Uterus (tissue), 4 donors: ENCODE measurements at places on chromosomes 13 and 19. TPM values are rescaled to one million over a fixed set of nuclear protein-coding genes. Genes with fewer than 3 reads are reported as not detected.

Gene CBY2
- not detected for total RNA-seq

Gene ZNF486
- 4.7 TPM for total RNA-seq

Gene RXFP2
- 0.26 TPM for total RNA-seq

Gene LHB
- total RNA-seq, result not detected

Gene GAPDHS
- total RNA-seq, result not detected

GRCh38 chr13:78762825-78763224, 103.9 kb upstream of the OBI1 start:
- no peak for DNase-seq

GRCh38 chr19:35445826-35446593, 2.0 kb upstream of the FFAR2 start:
- DNase-seq, result no peak

DNA sequence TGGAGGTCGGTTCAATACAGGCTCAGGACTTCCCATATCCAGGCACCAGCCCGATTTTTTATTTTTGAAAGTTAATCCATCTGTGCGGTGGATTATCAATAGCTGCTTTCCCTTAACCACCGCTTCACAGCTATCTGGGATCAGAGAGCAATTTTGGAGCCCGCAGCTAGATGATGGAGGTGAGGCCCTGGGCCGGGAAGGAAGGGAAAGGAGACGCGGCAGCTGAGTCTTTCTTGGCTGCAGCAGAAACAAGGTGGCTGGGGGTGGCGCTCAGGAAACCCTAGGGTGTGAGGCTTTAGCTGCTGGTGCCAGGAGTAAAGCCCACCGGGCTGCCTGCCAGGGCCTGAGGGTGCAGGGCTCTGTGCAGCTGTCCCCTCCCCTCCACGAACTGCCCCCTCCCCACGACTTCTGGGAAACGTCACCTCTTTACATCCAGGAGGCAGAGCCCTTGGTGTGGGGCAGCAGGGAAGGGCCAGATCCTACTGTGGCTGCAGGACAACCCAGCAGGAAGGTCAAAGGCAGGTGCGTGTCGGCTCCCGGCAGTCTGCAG, 307.0 kb downstream of the ZNF536 start:
- DNase-seq, result no peak

- no peak for DNase-seq
Measured at GRCh38 chr19:40229484-40229883, 3.0 kb upstream of the CCNP start.

GRCh38 chr19:40322951-40323615, 25.1 kb downstream of the C19orf47 start:
- no peak for DNase-seq

Gene CASP14
- total RNA-seq, result not detected

Gene FAM187B
- not detected for total RNA-seq

Gene RGL3
- 15.9 TPM for total RNA-seq

Gene ZNF99
- total RNA-seq, result 0.26 TPM

DNA sequence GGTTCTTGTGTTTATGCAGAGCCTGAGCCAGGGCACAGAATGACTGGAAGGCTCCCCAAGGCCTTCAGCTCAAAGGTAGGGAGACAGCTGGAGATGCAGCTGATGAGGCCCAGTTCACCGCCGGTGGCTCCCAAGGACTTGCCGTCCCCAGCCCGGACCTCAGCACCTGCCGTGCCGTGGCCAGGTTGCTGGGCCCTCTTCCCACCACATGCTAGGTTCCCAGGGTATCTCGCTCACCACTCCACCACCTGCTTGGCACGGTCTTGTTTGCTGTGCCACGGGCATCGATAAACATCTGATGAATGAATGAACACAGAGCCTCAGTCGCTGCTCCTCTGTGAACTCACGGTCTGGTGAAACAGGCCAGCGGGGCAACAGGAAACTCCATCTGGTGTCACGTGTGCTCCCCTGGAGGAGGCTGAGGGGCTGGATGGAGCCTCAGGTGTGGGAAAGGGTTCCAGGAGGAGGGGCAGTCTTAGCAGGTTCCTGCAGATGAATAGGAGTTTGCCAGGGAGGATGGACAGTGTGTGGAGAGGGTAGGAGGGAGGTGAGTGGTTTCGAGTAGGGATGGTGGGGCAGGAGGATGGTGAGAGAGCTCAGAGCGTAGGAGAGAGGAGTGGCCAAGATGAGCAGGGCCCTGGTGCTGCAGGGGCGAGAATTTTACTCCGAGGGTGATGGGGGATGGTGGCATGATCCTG, 3.6 kb upstream of the KLK14 start:
- no peak for DNase-seq

Gene MLNR
- not detected for total RNA-seq

DNA sequence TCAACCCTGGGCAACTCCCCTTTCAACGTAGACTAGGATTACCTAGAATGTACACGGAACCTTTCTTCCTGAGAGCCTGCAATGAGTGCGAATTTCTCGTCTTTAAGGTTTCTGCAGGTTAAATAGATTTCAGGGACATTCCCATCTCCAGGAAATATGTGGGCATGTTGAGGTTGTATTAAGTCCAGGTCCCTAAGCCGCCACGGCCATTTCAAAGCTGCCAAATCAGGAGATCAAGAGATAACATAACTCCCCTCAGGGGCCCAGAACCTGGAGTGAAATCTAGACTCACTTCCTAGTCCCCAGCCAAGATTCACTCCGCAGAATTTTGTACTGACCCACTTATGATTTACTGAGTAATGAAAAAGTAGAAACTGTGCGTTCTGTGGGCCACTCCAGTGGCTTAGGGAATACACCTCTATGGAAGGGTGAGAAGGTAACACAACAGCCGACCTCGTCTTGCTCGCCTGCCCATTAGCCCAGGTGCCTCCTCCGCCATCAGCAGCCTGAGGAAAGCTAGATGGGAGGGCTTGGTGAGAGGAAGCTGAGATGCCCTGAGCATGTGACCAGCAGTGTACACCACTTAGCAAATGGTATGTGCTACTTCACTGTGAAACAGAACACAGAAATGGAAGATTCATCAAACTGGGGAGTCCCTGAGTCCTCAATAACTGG, 98.5 kb upstream of the SOX1 start:
- DNase-seq, result no peak

Gene PCID2
- 75.6 TPM for total RNA-seq
